GDM1 (cell line): ENCODE measurements at places on chromosomes 6 and 20.

- DNase-seq = peak; percentile 39
Measured at GRCh38 chr6:29016559-29017427, 11.7 kb upstream of the ZNF311 start.

DNA sequence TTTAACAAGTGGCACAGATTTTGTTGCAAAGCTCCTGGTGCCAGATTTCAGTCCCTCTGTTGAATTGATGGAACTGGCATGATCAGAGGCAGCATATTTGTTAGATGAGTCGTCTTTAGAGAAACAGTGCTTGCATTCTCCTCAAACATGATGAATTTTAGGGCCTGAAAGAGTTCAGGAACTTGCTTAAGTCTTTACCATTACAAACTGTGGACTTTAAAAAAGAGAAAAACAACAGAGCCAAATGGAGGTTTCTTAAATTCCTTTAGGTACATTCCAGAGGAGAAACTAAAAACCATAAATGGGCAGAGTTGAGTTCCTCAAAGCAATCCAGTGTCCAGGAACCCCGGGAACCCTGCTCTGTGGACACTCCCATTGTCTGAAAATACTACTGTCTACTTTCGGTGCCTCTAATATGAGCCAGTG lies 2.5 kb downstream of the GTF2H5 start:
- DNase-seq = no peak

GRCh38 chr6:16406966-16407365 lies 168.6 kb downstream of the GMPR start:
- DNase-seq = no peak

- no peak for DNase-seq
Measured at GRCh38 chr20:36441416-36441815, 99.9 kb upstream of the MYL9 start.

DNA sequence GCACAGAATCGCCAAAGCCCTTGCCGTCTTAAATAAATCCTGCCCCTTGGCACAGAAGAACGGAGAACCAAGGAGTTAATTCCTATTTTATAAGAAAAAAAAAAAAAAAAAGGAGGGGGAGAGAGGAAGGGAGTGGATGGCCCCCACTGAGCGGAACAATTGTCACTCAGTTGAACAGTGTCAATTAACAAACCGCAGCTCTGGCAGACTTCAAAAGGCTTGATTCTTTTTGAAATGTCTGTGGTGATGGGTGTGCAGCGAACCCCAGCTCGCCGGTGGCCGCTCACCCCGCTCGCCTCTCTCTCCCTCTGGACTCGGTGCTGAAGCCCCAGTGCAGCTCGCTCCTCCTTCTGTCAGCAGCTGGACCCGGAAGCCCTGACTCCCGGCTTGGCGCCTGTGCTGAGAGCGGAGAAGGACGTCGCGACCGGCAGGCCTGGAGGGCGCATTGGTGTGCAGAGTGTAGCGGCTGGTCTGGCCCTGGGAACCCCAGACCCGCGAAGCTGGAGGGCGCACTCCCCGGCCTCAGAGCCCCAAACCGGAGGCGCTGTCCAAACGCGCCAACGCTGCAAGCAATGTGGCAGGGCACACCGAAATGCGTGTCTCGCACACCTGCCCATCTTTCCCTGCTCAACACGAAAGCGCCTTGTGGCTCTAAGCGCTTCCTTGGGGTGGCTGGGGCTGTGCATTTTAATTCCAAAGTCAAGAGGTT lies 3.4 kb downstream of the LINC00237 start:
- no peak for DNase-seq

DNA sequence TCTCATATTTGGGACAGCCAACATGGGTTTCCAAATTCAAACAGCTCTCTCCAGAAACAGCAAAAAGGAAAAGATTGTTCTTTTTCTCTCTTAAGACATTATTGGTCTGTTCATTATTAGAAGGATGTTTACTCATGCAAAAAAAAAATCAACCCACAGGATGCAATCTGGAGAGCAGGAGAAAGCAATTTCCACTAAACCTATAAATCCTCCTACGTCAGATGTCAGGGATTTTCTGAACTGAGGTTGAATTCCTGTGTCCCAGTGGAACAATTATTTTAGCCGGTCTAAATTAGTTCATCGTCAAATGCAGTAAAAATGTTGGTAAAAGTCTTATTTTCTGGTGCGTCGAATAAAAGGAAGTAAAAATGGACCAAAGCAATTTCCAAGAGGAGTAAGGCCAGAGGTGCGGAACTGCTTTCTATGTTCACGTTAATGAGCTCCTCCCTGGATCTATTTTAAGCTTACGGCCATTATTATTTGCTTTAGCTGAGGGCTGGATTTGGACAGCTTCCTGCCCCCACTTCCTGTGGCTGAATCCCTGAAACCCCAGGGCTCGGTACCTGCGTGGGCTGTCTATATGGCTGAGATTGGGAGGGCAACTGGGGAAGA lies at the start of gene GABRR1:
TSS of gene GABRR1 (minus strand) at position 60 of the 612 bp plus-strand sequence. CDS start at position 24, 36 bp downstream.
- DNase-seq = no peak

GRCh38 chr6:111854683-111855082 lies 18.6 kb downstream of the FYN start:
- no peak for DNase-seq

DNA sequence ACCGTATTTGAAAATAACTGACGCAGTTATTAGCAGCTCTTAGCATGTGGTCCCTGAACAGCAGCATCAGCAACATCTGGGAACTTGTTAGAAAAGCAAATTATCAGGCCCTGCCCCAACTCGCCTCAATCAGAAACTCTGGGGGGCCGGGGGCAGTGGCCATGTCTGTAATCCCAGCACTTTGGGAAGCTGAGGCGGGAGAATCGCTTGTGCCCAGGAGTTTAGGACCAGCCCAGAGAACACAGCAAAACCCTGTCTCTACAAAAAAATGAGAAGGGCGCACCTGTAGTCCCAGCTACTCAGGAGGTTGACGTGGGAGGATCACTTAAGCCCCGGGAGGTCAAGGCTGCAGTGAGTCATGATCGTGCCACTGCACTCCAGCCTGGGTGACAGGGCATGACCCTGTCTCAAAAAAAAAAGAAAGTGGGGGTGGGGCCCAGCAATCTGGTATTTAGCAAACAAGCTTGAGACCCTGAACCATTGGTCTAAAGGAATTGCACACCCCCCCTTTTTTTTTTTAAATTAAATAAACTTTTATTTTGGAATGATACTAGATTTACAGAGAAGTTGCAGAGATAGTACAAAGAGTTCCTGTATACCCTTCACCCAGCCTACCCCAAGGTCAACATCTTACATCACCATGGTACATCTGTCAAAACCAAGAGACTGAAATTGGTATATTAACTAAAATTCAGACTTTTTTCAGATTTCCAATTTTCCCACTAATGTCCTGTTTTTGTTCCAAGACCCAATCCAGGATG lies 6.7 kb downstream of the SRXN1 start:
- no peak for DNase-seq

- no peak for DNase-seq
Measured at GRCh38 chr6:158118886-158119285, 49.2 kb downstream of the SERAC1 start.
